ENCODE measurements at places on chromosomes 7 and 10.
A peak's percentile ranks its signal among the peaks of the same experiment; 100 is the strongest.

DNA sequence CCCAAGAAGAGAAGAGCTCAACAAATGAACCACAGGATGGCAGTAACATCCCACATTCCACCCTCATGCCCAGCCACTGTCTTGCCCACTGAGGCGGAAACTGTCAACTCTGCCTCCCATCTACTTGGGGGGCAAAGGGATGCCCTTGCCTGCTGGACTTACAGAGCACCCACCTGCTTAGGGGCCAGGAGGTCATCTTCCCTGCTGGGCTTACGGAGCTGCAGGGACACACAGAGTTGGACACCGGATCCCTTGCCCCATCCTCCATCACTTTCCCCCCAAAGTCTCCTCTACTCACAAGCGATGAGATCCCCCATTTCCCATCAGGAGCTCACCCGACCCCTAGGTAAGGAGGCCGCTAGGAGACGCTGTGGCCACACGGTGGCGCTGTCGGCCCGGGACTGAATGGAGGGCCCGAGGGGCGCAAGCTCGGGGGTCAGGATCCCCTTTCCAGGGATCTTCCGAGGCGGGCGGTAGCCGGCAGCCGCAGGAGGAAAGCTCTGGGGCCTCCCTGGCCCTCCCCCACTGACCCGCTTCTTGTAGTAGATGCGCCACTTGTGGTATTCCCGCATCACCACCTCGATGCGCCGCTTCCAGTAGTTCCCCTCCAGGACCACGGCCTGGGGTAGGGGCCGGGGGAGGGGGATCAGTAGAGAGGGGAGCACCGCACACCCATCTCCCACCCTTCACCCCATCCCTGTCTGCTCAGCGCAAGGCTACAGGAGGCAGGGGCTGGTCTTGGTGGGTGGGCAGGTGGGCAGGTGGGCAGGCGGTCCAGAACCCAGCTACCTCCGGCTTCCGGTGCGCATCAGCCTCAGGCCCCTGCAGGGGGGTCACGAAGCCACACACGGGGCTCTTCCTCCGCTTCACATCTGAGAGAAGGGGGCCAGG lies 17.3 kb downstream of the MLXIPL start:
- DNase-seq, result peak; percentile 71

DNA sequence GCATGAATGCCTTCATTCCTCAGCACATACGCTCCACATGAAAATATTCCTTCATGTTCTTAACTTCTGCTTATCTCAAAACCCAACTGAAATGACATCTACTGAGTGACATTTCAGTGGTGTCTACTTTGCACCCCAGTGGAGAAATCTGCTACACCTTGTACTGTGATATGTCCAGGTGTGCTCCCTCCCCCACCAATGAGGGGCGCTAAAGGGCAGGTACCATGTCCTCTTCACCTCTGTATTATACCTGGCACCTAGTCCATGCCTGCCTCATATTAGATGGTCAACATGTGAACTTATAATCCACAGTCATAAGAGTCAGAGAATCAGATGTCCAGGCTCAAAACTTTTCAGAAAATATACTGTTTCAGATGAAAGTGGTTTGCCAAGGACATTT lies 2.1 kb downstream of the PAXIP1 start:
- no peak for DNase-seq

- no peak for DNase-seq
These were observed 35.0 kb upstream of the WASL start for GRCh38 chr7:123783820-123784219.

DNA sequence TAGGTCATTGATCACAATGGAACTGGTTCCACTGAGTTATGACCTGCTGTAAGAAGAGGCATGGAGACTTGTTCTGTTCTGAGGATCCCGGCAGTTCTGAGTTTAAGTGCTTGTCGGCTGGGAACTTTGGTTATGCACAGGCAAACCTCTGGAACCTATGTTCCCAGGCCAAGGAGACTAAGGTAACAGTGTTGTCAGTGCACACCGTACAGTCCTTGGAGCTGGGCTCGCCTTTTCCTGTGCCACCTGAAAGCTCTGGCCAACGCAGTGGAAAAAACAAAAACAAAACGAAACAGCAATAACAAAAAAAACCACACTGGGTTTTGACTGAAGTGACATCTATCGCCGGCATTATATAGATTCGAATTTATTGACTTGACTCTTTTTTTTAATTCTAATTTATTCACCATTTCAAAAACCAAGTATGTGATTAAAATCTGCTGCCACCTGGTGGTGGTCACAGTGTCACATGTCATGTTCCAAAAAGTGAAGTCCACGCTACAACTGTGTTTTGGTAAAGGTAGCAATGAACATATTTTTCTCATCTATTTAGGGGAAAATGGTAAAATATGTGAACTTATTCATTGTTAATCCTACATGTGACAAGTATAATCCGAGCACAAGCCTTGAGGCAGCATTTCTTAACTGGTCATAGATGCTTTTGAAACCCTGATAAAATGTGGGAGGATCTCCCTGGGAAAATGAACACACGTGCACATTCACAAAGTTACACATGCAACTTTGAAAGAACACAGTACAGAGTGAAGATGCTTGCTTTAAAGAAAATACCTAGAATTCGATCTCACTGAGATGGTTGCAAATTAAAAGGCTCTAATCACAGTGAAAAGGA lies 113.8 kb upstream of the PPP2R2D start:
- peak; percentile 13 for DNase-seq

DNA sequence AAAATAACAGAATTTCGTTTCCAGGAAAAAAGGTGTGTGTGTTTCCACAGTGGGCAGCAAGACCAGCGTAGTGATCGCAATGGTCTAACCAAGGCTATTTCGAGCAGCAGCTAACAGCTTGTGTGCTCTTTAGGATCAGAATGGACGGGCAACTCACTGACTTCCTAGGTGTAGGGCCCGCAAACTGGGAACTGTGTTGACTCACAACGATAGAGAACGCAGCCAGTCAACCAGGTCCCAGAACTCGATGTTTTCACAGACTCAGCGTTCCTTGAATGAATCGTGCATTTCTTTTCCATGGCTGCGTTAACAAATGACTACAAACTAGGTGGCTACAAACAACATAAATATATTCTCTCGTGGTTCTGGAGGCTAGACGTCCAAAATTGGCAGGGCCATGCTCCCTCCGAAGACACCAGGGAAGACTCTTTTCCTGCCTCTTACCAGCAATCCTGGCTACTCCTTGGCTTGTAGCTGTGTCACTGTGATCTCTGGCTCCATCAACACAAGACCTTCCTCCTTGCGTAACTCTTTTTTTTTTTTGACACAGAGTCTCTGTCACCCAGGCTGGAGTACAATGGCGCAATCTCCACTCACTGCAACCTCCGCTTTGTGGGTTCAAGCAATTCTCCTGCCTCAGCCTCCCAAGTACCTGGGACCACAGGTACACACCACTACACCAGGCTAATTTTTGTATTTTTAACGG lies 39.1 kb downstream of the PODXL start:
- DNase-seq, result no peak

- no peak for DNase-seq
These were observed 319.0 kb upstream of the NPSR1 start for GRCh38 chr7:34338961-34339526.

DNA sequence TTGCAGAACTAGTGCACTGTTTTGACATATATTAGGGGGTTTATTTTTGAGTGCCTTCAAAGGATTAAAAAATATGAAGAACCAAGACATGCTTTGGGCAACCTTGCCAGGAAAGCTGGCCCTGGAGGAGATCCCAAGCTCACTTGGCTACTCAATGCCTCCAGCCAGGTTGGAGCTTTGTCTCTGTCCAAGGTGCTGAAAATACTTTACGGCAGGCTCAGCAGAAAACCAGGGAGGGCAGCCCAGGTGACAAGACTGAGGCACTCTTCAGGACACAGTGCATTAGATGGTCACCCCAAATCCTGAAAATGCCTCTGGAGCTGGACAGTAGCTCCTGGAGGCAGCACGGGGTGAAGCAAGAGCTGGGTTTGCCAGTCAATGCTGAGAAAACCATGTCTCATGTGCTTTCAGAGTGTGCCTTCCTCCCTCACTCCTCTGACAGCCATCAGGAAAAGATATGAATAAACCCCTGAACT lies 5.8 kb upstream of the KCNH2 start:
- no peak for DNase-seq

DNA sequence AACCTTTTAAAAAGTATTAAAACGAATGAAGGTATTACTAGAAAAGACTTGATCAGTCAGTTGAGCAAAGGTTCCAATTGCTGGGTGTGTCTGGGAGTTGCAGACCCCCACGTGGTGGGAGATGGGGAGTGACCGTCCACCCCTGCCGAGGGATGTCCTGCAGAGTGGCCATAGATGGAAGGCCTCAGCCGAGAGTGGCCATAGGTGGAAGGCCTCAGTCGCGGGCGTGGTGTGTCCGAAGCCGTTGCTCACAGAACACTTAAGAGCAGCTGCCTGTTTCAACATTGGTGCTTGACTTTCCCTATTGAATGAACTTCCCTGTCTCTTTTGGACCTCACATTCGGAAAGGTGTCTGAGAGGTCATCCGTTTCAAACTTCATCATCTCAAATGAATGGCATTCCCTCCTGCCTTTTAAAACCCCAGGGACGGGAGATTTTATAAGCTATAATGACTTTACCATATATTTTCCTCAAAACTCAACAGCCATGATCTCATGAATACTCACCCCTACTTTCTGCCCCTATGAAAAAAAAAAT lies 69.4 kb downstream of the CAMK1D start:
- DNase-seq, result no peak

DNA sequence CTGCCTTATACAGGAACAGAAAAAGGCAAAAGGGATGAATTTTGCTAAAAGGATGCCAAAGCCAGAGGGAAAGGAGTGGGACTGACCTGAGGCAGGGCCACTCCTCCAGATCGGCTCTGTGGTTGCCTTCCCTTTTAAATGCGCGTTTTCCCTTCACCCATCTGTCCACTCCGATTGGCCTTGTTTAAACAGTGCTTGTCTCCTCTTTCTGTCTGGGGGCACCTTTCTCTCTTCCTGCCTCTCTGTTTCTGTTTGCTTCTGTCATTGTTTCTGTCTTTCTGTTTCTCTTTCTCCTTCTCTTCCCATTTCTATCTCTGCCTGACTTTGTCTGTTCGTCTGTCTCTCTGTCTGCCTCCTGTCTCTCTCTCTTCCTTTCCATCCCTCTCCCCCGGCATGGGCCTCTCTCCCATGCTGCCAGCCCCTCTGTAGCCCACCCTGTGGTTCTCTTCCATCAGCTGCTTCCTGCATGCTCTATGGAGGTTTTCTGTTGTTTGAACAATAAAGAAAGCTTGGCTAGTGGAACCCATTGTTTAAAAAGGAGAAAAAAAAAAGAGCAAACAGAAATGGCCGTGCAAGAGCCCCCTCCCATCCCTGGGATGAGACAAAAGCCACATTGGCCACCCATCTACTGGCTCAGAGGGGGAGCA lies 29.5 kb upstream of the HSPB1 start:
- DNase-seq, result no peak

- DNase-seq, result no peak
These were observed 816.7 kb downstream of the MAGI2 start for GRCh38 chr7:78636727-78637126.

- no peak for DNase-seq
These were observed 31.9 kb downstream of the SH2B2 start for GRCh38 chr7:102318482-102318971.
